Activated CD8-positive, alpha-beta T cell treated with anti-CD3 and anti-CD28 coated beads for 36 hours (primary cell): ENCODE measurements at places on chromosomes 5 and 9.

DNA sequence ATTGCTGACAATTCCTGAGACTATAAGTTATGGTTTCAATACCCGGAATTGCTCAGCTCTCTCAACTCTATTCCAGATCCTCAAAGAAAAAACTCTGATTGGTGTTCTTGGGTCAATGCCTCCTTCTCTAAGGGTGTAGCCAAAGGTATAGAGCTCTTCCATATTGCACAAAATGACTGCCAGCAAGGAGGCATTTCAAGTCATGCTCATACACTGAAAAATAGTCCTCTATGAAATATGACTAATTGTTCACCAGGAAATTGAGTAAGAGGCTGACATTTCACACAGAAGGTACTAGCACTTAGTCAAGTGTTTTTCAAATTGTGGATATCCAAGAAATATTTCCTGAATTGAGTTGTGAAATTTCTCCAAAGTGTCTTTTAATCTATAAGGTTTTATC, 111.1 kb upstream of the KLF9 start:
- DNase-seq = no peak
- peak overlapping the region; percentile 10 for H3K27ac ChIP-seq
- no peak overlapping the region for H3K4me3 ChIP-seq
- H3K27me3 ChIP-seq = no peaks in the 10 kb centered on the region
- H3K4me1 ChIP-seq = peaks cover 11% of the 10 kb centered on the region

DNA sequence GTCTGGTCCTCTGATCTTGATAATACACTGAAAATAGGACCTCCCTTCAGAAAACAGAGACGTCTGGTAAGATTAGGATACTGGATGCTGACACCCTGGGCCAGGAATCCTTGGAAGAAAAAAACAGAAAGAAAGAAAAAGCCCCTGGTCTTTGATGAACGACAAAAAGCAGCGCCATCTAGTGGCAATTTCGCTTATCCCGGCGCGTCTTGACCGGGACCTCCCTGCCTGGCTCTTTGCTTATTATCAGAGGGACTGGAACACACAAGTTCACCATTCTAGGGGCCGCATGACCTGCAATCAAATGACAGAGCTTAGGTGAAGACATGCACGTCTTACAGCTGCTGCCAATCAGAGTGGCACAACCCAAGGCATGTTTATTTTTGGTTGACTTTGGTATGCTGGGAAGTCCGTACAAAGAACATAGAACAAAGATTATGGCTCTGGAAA, 114.9 kb upstream of the NFIB start:
- H3K27me3 ChIP-seq = peaks cover 13% of the 10 kb centered on the region
- H3K36me3 ChIP-seq = no peaks in the 10 kb centered on the region
- no peaks in the 10 kb centered on the region for H3K4me1 ChIP-seq

DNA sequence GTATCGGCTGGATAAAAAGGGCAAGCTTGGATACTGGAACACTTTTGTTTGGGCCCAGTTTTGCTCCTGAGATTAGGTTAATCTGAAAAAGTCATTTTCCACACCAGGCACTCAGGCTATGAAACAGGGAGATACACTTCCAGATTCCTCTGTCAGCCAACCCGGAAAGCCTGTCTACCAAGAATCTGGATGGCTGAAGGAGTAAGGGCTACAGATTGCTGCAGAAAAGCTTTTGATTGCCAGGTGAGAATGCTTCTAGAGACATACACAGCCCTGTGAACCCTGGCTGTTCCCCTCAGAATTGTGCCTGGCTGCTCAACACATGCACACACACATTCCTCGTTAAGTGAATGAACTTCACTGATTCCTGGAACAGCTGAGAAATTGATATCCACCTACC, 114.4 kb downstream of the PSD2 start:
- no peaks in the 10 kb centered on the region for H3K4me1 ChIP-seq
- no peak overlapping the region for H3K4me3 ChIP-seq
- no peak overlapping the region for H3K27ac ChIP-seq
- no peak for DNase-seq

GRCh38 chr9:84592918-84593317, 76.6 kb upstream of the NTRK2 start:
- no peak overlapping the region for H3K4me3 ChIP-seq
- DNase-seq = no peak
- H3K27me3 ChIP-seq = peaks cover 2% of the 10 kb centered on the region
- peaks cover 5% of the 10 kb centered on the region for H3K4me1 ChIP-seq

- H3K27me3 ChIP-seq = no peaks in the 10 kb centered on the region
- no peaks in the 10 kb centered on the region for H3K36me3 ChIP-seq
- no peak overlapping the region for H3K4me3 ChIP-seq
- DNase-seq = peak; percentile 26
These were observed 5.3 kb upstream of the HAUS6 start for GRCh38 chr9:19108038-19108437.

- no peak overlapping the region for H3K27ac ChIP-seq
- no peaks in the 10 kb centered on the region for H3K36me3 ChIP-seq
- no peaks in the 10 kb centered on the region for H3K27me3 ChIP-seq
- H3K4me3 ChIP-seq = no peak overlapping the region
- no peaks in the 10 kb centered on the region for H3K4me1 ChIP-seq
These were observed 27.3 kb upstream of the IL17B start for GRCh38 chr5:149406203-149406978.

- no peak overlapping the region for H3K4me3 ChIP-seq
- no peak for DNase-seq
- H3K36me3 ChIP-seq = no peaks in the 10 kb centered on the region
- H3K27me3 ChIP-seq = peaks cover 1% of the 10 kb centered on the region
These were observed 169.1 kb downstream of the CSNK1G3 start for GRCh38 chr5:123681061-123681460.

DNA sequence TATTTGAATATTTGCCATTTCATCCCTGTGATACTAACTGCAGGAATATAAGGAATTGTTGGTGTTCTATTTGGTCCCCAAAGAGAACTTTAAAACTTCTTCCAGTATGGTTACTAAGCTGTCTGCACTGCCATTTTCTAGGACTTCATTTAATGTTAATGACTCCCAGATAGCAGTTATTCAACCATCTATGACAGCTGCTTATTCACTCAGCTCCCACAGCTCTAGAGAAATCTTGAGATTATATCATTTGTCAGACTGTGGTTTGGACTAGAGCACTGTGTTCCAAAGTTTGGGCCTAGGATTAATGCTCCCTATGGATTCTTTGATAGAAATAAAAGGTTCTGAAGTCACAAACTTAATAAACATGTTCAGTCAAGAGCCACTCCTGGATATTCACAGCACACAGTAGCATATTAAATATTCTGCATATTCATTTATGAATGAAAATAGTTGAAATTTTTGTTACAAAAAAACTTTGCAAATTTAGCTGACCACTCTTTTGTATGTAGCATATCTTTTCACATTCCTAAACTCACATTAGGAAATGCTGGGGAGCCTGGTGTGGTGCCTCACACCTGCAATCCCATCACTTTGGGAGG, 173.7 kb downstream of the NFIB start:
- DNase-seq = no peak
- H3K27me3 ChIP-seq = no peaks in the 10 kb centered on the region

- H3K4me1 ChIP-seq = no peaks in the 10 kb centered on the region
- DNase-seq = no peak
- H3K4me3 ChIP-seq = no peak overlapping the region
- H3K27ac ChIP-seq = no peak overlapping the region
These were observed 712.1 kb upstream of the MEF2C start for GRCh38 chr5:89595056-89595455.

DNA sequence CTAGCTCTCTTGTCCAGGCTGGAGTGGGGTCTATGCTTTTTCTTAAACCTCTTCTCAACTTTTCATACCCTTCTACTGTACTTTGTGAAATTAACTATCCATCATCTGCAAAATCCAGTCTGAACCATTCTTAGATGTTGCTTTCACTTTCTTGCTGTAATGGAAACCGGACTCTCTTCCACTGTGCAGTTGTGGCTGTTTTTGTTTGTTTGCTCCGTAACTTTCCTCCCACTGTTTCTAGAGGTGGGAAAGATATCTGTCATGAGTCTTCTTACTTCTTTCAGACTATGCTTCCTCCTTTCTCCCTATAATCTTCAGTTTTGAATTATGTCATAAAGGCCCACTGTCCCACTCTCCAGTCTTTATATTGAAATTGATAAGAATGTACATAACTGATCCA, 6.5 kb downstream of the TNPO1 start:
- H3K27me3 ChIP-seq = no peaks in the 10 kb centered on the region
- H3K4me3 ChIP-seq = no peak overlapping the region
- H3K36me3 ChIP-seq = no peaks in the 10 kb centered on the region
- no peak for DNase-seq
- peaks cover 17% of the 10 kb centered on the region for H3K4me1 ChIP-seq

- H3K4me3 ChIP-seq = no peak overlapping the region
- no peaks in the 10 kb centered on the region for H3K4me1 ChIP-seq
- DNase-seq = no peak
- no peaks in the 10 kb centered on the region for H3K27me3 ChIP-seq
- H3K36me3 ChIP-seq = peaks cover 24% of the 10 kb centered on the region
These were observed 97.8 kb downstream of the ERMP1 start for GRCh38 chr9:5735072-5735471.

GRCh38 chr5:124706051-124706450, 40.4 kb downstream of the ZNF608 start:
- DNase-seq = no peak
- no peaks in the 10 kb centered on the region for H3K36me3 ChIP-seq
- H3K27me3 ChIP-seq = peaks cover 4% of the 10 kb centered on the region
- no peaks in the 10 kb centered on the region for H3K4me1 ChIP-seq

GRCh38 chr9:117555964-117556629, 141.2 kb upstream of the ASTN2 start:
- H3K4me1 ChIP-seq = no peaks in the 10 kb centered on the region
- H3K4me3 ChIP-seq = no peak overlapping the region
- peaks cover under 1% of the 10 kb centered on the region for H3K27me3 ChIP-seq
- peak; percentile 70 for DNase-seq
- no peaks in the 10 kb centered on the region for H3K36me3 ChIP-seq

- H3K36me3 ChIP-seq = no peaks in the 10 kb centered on the region
- no peaks in the 10 kb centered on the region for H3K27me3 ChIP-seq
- H3K4me1 ChIP-seq = no peaks in the 10 kb centered on the region
These were observed 51.6 kb downstream of the SEMA5A start for GRCh38 chr5:9494301-9494700.
